ENCODE measurements at places on chromosomes 6 and 20.

GRCh38 chr6:139765825-139766285 is 391.4 kb upstream of the CITED2 start:
- DNase-seq: no peak

GRCh38 chr6:83849610-83850009 is 3.5 kb upstream of the RIPPLY2 start:
- DNase-seq: no peak

DNA sequence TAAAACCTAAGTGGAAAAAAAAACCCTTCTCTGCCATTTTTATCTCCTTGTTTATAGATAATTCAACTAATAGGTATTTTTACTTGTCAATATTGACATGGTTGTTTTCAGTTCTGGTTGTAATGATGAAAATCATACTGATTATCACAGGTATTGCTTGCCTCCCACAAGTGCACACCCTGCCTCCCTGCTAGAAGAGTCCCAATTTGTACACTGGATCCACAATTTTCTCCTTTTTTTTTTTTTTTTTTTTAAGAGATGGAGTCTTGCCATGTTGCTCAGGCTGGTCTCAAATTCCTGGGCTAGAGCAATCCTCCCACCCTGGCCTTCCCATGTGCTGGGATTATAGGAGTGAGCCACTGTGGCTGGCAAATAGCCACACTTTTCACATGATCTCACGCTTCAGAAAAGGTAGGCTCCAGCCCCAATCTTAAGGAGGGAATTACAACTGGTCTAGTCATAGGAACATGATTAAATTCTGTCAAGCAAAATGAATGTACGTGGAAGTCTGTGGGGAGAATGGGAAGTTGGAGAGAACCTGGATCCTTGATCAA is 12.3 kb downstream of the DYNLT2 start:
- DNase-seq: no peak

DNA sequence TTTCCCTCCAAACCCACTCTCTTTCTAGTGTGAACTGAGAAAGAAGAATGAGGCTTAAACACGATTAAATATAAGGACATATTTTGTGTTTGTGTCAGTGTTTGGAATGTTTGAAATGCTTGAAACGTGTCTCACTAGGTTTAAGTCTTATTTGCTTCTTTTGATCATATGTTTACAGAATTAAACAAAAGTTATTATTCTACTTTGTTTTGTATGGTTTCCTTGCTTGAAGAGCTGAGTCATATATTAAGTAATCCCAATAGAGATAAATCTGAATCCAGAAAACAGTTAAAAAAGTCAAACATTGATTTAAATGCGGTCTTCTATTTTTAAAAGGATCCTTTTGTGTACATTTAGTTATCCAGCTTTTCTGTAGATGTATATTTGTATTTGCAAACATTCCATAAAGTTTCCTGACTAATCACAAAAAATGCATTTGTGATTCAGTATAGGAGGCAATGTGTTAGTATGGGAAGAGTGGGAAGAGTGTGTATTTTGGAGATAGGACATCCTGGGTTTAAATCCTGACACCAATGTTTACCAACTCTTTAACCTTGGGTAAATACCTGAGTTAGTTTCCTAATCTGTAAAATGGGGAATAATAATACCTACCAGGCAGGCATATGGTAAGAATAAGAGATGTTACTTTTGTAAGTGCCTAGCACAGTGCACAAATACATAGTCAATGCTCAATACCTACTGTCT is 72.9 kb downstream of the TSBP1 start:
- DNase-seq: no peak

DNA sequence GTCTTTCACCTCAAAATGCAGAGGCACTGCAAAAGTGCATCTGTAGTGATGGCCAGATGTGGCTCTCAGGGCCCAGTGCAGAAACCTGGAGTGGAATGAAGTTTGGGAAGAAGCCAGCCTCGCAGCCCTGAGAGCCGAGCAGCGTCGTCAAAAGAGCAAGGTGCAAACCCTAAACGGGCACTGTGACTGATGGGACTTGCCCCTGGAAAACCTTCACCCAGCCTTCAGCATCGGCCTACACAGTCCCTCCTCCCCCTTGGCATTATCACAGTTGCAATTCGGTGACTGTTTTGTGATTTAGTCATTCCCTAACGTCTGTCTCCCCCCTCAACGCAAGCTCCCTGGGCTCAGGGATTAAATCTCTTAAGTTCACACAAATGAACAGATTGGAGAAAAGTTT is 38.6 kb downstream of the TAF4 start:
- DNase-seq: no peak

DNA sequence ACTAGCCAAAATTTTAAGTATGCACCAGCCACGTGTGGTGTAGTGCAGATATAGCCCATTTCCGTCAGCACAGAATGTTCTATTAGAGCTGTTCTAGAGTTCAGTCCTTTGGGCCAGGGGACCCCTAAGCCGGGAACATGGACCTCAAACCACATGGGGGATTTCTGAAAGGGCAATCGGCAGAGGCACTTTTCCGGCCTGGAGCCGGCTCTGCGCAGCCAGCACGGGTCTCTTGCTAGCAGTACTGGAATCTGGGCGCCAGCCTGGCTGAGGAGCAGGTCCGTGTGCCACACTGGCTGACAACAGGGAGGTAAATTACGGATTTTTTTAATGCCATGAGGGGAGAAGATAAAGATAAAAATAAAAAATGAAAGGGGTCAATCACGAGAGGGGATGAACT is 120.5 kb downstream of the SULF2 start:
- no peak for DNase-seq

GRCh38 chr20:20489648-20490341 is 121.9 kb downstream of the INSM1 start:
- DNase-seq: no peak

DNA sequence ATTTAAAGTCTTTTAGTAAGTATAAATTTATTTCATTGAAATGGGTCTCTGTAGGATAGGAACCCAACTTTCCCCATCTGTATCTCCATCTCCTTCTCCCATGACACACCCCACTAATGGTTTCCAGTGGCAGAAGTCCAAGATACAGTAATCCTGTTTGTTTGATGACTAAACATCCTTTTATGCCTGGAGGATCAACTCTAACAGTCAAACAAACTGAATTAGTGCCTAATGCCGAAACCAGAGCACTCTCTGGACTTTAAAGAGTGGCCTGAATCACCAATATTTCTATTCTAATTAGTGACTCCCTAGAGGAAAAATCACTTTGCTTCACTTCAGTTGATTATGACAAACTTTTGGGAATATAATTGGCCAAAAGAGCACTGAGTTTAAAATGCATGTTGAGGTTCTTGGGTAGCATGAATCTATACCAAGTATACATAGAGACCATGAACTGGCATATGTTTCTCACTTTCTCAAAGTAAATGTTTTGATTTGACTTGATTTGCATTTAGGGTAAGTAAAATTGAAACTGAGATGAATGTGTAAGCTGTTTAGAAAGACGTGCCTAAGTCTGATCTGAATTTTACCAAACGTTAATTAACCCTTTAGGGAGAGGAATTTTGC is 776.4 kb upstream of the NRSN1 start:
- no peak for DNase-seq

- no peak for DNase-seq
Observed at GRCh38 chr6:120853489-120853888, 480.8 kb downstream of the TBC1D32 start.

GRCh38 chr20:46267108-46268105 is 40.9 kb downstream of the CDH22 start:
- no peak for DNase-seq

DNA sequence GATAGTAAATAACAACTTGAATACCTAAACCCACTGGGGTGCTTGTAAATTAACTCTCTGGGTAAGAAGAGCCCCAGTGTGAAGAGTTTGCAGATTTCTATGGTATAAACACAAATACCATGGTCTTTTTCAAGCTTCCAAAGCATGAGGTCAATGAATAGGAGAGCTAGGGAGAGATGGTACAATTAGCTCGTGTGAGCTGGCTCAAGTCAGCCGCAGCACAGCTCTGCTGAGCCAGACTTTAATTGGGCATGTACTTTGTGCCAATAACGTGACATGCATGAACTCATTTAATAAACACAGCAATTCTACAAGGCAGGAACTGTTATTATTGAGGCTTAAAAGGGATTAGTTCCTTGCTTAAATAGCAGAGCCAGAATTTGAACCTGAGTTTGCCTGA is 684.2 kb downstream of the KIF16B start:
- DNase-seq: no peak

DNA sequence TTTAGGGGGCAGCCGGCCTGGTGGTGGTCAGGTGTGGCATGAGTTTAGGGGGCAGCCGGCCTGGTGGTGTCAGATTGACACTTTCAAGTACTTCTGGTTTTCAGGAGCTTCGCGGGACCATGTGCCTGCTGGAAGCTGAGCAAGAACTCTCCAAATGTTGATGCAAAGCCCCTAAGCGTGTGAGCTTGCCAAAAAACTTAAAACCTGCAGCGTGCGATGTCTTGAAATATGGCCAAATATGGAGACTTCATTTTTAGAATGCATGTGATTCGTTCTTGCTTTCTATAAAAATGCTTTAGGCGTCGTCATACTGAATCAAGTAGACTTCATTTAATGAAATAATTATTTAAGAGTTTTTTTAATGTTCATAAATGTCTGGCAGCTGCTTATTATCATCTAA is 149.4 kb downstream of the SMOC2 start:
- no peak for DNase-seq

DNA sequence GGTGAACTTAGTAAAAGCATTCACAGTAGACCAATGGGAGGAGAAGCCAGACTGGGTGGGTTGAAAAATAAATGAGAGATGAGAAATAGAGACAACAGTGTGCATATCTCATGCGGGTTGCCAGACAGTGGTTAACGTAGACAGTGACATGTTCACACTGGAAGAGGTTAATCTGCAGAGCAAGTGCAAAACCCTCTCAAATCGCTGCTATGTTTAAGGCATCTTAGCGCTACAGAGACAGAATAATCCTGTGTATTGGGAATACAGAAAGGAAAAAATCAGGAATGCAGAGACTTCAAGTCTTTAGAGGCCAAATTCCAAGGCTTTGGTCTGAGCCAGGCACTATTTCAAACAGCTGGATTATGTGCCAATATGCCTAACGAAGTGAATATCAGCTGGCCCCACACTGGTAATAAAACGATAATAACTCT is 107.1 kb downstream of the TSHZ2 start:
- no peak for DNase-seq

- DNase-seq: no peak
Observed at GRCh38 chr6:148179786-148180185, 162.9 kb upstream of the SASH1 start.

DNA sequence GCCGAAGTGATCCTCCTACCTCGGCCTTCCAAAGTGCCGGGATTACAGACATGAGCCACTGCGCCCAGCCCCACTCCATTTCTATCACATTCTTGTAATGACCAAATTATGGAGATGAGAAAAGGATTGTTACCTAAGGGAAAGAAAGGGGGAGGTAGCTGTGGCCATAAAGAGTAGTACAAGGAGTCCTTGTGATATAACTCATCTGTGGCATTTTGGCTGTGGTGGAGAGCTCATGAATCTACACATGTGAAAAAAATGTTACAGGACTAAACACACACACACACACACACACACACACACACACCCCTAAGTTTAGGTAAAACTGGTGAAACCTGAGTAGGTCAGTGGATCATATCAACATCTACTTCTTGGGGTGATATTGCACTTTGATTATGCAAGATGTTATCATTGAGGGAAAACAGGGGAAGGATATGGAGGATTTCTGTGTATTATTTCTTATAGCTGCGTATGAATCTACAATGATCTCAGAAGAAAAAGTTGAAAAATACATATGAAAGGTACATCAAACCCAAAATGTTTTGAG is 251.5 kb downstream of the TSHZ2 start:
- no peak for DNase-seq

DNA sequence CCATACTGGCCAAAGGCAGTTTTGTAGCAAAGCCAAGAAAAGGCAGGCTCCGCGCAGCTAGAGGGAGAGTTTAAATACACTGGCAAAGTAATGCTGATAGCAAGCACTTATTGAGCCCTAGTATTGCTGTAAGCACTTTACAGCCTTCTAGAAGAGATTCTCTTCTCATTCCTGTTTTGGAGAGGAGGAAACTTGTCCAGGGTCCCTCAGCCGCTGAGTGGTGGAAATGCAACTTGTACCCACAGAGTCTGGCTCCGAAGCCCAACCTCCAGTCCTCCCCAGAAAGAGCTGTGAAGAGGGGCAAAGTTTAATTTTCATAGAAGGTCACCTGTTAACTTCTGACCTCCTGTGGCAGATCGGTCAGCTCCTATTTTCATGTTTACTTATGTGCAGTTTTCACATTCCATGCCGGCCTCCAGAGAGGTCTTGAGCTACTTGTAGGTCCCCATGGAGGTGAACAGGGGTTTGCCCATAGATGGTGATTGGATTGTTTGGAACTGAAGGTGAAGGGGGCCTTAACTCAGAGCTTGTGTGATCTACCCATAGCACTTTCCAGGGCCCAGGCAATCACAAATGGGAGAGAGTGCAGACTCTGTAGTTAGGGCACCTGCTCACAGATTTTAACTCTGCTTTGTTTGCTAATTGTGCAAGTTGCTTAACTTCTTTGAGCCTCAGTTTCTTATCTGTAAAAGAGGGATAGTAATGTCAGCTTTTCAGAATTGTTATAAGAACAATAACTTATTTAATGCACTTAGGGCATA is 70.7 kb downstream of the LYRM2 start:
- DNase-seq: no peak

DNA sequence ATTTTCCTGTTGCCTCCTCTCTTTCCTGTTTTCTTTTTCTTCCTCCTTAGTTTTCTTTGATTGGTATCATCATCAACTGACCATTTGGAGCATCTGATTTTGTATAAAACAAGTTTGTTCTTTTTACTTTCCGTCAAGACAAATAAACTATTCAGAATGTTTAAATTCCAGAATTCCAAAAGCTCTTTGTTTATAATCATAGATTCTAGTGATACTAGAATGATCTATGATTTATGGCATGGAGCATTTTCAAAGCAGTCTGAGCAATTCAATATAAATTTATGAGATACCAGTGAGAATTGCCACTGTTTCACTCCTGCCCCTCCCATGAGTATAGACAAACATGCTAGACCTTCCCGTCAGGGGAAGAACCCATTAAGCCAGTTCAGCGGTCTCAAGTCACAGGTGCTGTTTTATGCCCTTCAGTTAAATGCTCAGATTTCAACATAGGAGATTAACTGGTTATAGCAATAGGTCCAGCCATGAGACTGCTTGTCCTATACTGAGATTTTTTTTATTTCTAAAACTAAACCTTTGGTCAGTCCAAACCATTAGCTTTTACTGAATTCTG is 60.7 kb downstream of the GRIK2 start:
- DNase-seq: no peak

GRCh38 chr6:140459209-140459608 is 1084.8 kb upstream of the CITED2 start:
- no peak for DNase-seq

DNA sequence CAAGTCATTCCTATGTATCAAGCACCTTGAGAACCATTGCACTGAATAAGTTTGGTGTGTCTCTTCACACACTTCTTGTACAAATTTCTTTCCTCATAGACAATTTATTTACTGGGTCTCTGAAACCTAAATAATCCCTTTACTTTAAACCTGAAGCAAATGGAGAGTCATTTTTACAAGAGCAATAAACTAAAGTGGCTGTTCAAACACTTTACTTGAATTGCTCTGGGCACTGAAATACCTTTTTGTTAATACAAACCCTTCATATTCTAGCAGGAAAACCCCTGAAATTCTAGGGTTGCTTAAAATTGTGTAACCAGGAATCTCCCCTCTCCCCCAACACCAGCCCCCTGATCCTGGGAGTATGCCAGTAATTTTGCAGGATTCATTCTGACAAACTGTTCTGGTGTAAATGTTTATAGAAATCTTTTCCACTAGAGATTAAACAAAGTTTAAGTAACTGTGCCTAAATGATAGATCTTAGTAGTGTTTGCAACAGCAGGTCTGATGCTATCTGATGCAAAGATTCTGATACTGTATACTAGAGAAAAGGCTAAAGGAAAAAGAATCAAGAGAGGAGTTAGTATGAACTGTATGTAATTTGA is 13.4 kb downstream of the RSPO3 start:
- DNase-seq: no peak

Data from activated CD4-positive, alpha-beta T cell treated with anti-CD3 and anti-CD28 coated beads, Interleukin-10, Interleukin-2, amounts not matched to agents 100 ng/mL and 50 ng/mL, durations not matched to agents 16 hours and 8 hours (primary cell).